ENCODE measurements at places on chromosomes 2 and 18.

GRCh38 chr2:238703053-238703415 is 144.9 kb upstream of the TWIST2 start:
- no peak for DNase-seq

GRCh38 chr2:19127616-19128015 is 230.8 kb downstream of the OSR1 start:
- DNase-seq, result no peak

- DNase-seq, result no peak
Observed at GRCh38 chr2:62038975-62039771, 133.7 kb downstream of the COMMD1 start.

DNA sequence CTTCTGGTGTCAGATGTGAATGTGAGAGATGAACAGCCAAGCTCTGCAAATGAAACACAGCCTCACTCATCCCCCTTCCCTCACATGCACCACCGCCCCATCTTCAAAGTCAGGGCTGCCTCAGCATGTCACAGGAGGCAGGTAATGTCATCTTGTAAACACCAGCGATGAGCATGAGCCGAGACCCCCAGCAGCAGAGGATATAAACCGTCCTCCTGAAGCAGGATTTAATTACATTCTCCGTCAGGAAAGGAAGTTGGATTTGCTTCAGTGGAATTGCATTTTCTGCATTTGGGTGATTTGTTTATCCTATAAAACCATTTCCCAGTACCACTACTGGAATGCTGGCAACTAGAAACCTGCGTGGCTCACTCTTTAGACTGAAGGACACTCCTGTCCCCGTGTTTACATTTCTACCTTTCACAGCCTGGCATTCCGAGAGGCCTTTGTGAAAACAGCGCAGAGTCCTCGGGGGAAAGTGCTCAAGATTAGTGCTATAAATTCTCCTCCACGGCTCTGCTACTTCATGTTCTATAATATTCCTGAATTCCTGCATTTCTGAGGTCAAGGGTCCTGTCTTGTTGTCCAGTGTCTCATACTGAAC is 619.2 kb downstream of the IRS1 start:
- DNase-seq, result no peak

DNA sequence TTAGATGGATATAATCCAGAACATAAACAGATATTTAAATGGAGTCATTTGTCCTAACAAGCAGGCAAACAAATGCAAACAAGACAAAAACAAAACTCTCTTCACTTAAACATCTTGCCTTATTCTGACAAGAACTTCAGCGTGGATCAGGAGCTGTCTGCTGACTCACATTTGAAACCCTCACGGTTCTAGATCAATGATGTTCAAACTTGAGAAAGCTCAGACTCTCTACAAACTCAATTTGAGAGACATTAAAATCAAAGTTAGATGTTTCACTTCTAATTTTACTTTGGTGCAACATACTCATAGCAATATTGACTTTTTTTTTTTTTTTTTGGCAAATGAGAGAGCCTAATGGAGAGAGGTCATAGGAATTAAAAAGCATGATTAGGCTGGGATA is 362.8 kb upstream of the SLC14A2 start:
- no peak for DNase-seq

- DNase-seq, result no peak
Observed at GRCh38 chr2:62415518-62415917, 90.5 kb downstream of the TMEM17 start.

DNA sequence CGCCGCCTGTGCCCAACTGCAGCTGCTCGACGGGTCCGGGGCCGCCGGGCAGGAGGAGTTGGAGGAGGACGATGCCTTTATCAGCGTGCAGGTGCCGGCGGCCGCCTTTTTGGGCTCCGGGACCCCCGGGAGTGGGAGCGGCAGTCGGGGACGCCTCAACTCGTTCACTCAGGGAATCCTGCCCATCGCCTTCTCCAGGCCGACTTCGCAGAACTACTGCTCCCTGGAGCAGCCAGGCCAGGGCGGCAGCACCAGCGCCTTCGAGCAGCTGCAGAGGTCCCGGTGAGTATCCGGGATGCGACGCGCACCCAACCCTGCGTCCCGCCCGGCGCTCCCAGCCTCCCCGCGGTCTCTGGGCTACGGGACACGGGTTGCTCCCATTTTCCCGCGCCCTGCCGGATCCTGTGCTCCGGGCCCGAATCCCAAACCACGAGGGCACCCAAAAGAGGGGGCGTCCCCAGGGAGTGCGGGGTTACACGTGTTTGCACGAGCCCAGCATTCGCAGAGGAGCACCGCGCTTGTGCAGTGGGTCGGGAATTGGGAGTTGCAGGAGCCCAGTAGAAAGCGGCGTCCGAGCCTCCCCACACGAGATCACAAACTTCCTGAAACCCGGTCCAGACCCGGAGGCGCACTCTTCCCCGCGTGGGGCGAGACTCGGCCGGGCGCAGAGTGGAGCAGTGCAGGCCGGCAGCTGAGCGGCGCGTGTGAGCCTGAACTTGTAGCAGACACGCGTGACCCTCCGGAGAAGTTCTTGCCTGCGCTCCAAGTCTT is 1.2 kb downstream of the CABLES1 start:
- no peak for DNase-seq

DNA sequence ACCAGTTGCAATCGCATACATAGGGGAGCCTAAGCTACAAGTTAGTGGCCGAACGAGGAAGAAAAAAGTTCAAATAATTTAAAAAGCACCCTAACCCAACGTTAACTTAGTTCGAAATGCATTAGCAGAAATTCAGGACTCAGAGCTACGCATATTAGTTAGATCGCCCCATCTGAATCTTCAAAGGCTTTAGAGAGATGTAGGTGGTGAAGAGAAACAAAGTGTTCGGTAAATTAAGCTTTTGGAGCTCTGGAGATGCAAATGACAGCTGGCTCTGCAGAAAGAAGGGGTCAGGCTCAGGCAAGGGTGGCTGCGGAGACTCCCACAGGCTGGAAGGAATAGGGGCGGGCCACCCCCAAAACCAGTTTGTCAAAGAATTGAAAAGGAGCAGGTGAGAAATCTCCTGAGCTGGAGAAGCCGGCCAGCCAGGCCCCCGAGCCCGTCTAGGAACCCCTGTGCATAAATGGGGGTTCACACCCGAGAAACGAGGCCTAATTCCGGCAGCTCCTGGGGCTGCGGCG is 621 bp downstream of the TXNL1 start:
- no peak for DNase-seq
